Cardiac muscle cell (in vitro differentiated cells and primary cell): ENCODE measurements at places on chromosomes 16 and 17. TPM values are rescaled to one million over a fixed set of nuclear protein-coding genes. Genes with fewer than 3 reads are reported as not detected.

DNA sequence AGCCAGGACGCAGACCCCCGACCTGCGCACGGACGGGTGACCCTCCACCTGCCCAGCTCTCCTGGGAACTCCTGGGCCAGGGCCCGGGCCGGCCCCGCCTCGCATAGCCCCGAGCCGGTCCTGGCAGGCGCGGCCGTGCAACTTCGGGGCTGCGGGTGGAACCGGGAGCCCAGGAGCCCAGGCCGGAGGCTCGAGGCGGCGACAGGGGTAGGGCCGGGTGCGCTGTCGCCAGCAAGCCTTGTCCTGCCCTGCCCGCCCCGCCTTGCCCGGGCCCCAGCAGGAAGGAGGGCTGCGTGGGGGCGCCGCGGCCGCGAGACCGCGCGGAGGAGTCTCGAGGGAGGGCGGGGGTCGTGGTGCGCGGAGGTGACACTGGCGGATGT lies 408 bp downstream of the LMF1 start:
- no peaks in the 10 kb centered on the region for H3K27me3 ChIP-seq
- H3K4me1 ChIP-seq = peaks cover 15% of the 10 kb centered on the region
- H3K36me3 ChIP-seq = no peaks in the 10 kb centered on the region

GRCh38 chr16:64971171-64971570 lies 150.7 kb downstream of the CDH11 start:
- no peak overlapping the region for H3K4me3 ChIP-seq
- DNase-seq = no peak
- H3K4me1 ChIP-seq = no peaks in the 10 kb centered on the region
- peaks cover 12% of the 10 kb centered on the region for H3K36me3 ChIP-seq
- no peak overlapping the region for H3K27ac ChIP-seq
- no peaks in the 10 kb centered on the region for H3K27me3 ChIP-seq

KATNIP gene
- total RNA-seq = 12.6 and 24.1 TPM in 2 replicates

DNA sequence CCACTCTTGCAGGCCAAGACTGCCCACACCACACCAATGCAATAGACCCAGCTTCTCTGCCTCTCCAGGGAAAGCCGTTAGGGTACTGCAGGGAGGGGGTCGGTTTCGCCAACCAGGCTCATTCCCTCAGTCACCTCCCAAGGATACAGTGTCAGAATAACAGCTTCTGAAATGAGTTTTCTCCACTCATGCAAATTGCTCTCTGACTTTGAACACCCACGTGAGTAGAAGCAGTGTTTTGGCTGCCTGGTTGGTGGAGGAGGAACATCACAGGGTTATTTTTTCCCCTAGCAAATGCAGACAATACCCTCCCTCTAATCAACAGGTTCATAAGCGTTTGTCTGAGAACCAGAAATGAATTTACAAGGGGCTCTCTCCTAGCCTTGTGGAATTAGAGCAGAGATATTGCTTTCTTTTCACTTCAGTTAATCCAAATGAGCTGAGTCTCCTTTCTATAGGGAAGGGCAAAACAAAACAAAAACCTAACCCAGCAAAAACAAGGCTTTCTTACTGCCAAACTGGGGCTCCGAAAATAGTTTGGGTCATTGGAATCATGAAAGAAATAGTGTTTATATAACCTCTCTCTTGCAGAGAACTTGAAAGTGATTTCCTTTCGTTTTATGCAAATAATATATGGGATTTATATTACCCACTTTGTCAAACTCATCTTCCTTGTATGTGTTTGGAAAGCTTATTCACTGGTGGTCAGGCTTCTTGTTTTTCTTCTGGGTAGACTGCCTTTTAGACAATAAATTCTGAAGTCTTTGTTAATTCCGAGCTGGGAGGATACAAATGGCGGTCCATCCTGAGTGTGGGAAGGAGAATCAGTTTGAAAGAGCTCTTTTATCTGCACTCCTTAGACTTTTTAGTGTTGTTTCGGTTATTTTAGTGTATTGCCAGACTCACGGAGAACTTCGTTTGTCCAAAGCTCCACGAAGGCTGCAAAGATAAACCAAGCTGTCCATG lies 229.9 kb downstream of the MSI2 start:
- H3K27ac ChIP-seq = no peak overlapping the region
- H3K27me3 ChIP-seq = no peaks in the 10 kb centered on the region
- DNase-seq = no peak
- H3K4me1 ChIP-seq = peaks cover 20% of the 10 kb centered on the region
- H3K4me3 ChIP-seq = no peak overlapping the region

CETP gene
- 0.27 TPM in 1 of 2 replicates, not detected in the other for total RNA-seq

DNA sequence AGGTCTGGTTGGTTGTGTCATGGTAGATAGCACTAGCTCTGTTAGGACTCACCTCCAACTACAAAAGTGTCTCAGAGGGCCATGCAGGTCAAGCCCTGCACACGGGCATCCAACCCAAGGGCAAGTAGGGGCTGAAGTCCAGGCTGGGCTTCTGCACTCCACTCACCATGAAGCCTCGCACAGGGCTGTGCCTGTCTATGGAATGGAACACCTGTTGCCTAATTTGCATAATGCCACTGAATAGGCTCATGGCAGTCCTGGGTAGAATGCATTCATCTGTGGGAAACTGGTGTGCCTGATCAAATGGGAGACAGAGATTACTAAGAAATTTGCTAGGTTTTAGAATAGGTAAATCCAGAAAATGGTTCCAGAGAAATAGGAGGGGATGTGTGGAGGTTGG lies 8.0 kb upstream of the AKAP1 start:
- H3K27me3 ChIP-seq = no peaks in the 10 kb centered on the region
- DNase-seq = no peak
- H3K4me1 ChIP-seq = no peaks in the 10 kb centered on the region
- no peaks in the 10 kb centered on the region for H3K36me3 ChIP-seq
- H3K4me3 ChIP-seq = no peak overlapping the region
- H3K27ac ChIP-seq = no peak overlapping the region

TAF15 gene
- total RNA-seq = 33.4 and 75.2 TPM in 2 replicates

GRCh38 chr16:15536843-15537242 lies 102.5 kb downstream of the BMERB1 start:
- no peak overlapping the region for H3K4me3 ChIP-seq
- H3K27ac ChIP-seq = no peak overlapping the region
- H3K4me1 ChIP-seq = no peaks in the 10 kb centered on the region
- no peaks in the 10 kb centered on the region for H3K36me3 ChIP-seq

GRCh38 chr17:72219137-72219823 lies 98.5 kb downstream of the SOX9 start:
- no peaks in the 10 kb centered on the region for H3K4me1 ChIP-seq
- H3K4me3 ChIP-seq = peak overlapping the region; percentile 18
- no peak overlapping the region for H3K27ac ChIP-seq
- peaks cover 61% of the 10 kb centered on the region for H3K27me3 ChIP-seq

GRCh38 chr16:4392382-4393239 lies 21.0 kb downstream of the VASN start:
- peak overlapping the region; percentile 68 for H3K27ac ChIP-seq
- DNase-seq = peak; percentile 46
- peaks cover 56% of the 10 kb centered on the region for H3K4me1 ChIP-seq
- H3K27me3 ChIP-seq = no peaks in the 10 kb centered on the region
- H3K4me3 ChIP-seq = no peak overlapping the region
